HS-27A (cell line): ENCODE measurements at places on chromosomes 7 and 10.

- DNase-seq = no peak
Observed at GRCh38 chr7:82393076-82393839, 50.3 kb downstream of the CACNA2D1 start.

- DNase-seq = no peak
Observed at GRCh38 chr7:132117181-132117580, 459.1 kb downstream of the PLXNA4 start.

GRCh38 chr7:4797858-4798705 is 22.7 kb downstream of the AP5Z1 start:
- no peak for DNase-seq

GRCh38 chr7:127726476-127726875 is 74.5 kb downstream of the SND1 start:
- DNase-seq = no peak

- DNase-seq = no peak
Observed at GRCh38 chr7:29597266-29597665, 33.6 kb downstream of the PRR15 start.

DNA sequence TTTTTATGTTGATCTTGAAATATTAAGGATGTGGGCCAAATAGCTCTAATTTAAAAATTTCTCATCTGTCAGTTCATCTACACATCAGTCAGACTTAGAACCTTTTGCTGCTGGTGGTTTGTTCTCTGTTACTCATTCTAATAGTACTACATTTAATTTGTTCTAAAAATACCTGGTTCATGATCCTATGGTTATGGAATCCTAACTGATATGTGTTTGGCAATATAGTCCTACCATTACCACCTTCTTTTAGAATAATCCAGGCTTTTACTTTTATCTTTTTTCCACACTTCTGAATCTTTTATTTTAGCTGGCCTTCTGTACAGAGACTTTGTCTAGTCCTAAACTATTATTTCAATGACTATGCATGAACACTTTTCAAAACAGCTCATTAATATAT is 116.9 kb downstream of the SVOPL start:
- no peak for DNase-seq

DNA sequence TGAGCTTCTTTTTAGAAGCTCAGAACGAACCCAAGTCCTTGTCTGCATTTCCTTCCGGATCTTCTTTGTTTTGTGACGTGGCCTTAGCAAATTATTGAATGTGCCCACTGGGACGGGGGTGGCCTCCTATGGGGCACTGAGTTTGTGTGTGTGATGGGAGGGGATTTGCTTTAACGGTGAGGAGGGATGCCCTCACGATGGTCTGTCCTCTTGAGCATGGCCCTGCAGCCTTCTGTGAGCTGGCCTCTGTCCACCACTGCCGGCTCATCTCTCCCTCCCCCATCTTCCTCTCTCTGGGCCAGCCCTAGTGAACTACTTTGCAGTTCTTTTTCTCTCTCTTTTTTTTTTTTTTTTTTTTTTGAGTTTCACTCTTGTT is 62.9 kb upstream of the MKRN1 start:
- no peak for DNase-seq

GRCh38 chr7:151493083-151493482 is 26.6 kb downstream of the RHEB start:
- DNase-seq = no peak
